ENCODE measurements at places on chromosomes 7 and 10. TPM values are rescaled to one million over a fixed set of nuclear protein-coding genes. Genes with fewer than 3 reads are reported as not detected.

DNA sequence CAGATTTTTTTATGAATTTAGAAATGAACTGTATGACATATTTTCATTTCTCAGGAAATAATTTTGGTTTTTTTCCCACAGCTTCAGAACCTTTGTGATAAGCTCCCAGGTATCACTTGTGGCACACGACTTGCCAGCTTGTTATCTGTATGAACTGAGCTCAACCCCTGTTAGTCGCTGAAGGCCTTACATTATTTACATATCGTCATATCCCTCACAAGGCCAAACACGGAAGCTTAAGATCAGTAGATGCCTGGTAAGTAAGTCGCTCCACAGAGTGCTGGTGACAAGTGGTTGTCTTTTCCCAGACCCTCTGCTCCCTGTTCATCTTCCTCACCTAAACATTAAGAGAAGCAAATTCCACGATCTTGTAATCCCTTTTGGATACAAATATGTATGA lies 55.2 kb downstream of the RAPGEF5 start:
- no peak for DNase-seq

DNA sequence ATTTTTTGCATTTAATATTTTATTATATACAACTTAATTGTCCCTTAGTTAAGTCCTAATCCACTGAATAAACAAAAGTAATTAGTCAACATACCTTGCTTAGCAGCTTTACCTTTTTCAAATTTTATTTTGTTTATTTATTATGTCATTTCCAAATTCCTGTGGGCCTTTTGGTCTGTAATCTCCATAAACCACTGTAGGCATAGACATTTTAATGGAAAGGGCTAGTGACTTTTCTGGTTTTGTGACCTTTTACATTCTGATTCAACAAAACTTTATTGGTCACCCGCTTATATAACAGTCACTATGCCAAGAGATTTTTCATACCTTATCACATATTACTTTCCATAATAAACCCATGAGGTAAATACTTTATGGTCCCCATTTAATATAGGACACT lies 181.3 kb upstream of the PRPS1L1 start:
- no peak for DNase-seq

The ITIH5 gene
- not detected for total RNA-seq

The PARG gene
- total RNA-seq: 20.4 TPM

DNA sequence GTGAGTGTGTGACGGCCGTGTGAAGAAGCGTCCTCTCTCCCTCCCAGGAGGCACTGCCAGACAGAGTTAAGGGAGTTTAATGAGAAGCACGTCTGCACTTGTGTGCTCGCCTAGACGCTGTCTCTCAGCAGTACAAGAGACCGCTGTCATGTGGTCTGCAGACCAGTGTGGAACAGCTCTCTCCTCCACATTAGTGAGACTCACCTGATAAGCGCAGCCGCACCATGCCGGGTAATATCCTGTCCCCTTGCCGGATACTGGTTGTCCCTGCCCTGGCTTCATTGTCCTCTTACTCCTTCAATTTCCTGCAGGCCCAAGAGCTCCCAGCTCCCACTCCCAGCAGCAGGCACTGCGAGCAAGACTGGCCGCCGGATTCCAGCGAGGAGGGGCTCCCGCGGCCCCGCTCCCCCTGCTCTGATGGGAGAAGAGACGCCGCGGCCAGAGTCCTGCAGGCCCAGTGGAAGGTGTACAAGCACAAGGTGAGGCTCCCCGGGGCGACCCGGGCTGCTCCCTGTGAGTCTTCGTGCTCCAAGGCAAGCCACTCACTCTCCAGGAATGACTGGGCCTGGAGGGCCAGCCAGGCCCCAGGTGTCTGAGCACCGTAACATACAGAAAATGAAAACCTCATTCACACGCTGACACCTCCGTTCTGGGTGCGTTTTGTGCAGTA lies 33.5 kb upstream of the TTYH3 start:
- DNase-seq: no peak

The CALY gene
- total RNA-seq: 1.5 TPM

- no peak for DNase-seq
These were observed 997 bp upstream of the LDB1 start for GRCh38 chr10:102120991-102121738.

The NUTM2B gene
- not detected for total RNA-seq

GRCh38 chr7:3721422-3721821 lies 420.4 kb downstream of the SDK1 start:
- DNase-seq: no peak

DNA sequence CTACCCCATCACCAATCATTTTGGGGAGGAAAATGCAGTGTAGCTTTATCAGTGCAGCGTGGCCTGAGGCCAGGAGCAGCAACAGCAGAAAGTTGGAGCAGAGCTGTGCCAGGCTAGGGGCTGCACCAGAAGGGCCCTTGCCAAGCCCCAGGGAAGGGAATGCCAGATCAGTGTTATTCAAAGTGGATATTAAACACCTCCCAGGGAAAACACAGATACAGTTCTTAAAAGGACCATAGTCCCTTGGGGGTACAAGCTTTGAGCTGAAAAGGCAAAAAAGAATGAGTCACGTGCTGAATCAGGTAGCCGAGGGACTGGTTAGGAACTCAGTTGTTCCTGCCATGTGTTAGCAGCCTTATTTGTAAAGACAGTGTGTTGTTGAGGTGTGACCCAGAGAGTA lies 54.0 kb downstream of the GSDME start:
- no peak for DNase-seq

The OPALIN gene
- total RNA-seq: not detected

- no peak for DNase-seq
These were observed 601.6 kb downstream of the PTPRN2 start for GRCh38 chr7:157986051-157986450.

DNA sequence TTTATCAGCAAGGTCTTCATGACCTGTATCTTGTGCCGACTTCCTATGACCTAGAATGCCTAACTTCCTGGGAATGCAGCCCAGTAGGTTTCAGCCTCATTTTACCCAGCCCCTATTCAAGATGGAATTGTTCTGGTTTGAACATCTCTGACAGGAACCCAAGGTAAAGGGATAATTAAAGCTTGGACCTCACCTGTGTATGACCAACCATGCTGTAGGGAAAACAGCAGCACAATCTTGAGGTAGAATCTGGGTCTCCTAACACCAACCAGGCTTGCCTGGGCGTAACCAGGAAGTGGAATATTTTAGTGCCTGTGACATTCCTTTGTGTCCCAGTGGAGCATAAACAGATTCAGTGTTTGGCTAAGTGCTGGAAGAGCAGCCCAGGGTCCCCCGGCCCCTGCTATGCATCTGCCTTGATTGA lies 94.1 kb downstream of the PFKFB3 start:
- DNase-seq: no peak

DNA sequence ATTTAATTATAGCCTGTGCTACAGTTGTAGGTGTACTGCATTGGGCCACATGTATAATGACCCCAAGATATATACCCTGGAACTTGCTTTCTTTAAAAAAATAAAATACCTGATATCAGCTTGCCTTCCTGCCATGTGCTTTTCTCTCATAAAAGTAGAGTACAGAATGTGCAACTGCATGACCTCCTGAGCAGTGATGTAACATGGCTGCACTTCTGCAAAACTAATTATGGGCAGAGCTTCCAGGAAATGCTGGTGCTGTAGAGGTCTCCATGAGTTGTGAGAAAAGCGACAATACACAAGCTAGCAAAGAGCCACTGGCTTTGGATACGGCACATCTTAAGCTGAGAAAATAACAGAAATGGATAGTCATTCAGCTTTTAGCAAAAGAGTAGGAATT lies 6.5 kb upstream of the ERLIN1 start:
- DNase-seq: no peak

- DNase-seq: no peak
These were observed 448.5 kb downstream of the KCNMA1 start for GRCh38 chr10:77189075-77189474.

DNA sequence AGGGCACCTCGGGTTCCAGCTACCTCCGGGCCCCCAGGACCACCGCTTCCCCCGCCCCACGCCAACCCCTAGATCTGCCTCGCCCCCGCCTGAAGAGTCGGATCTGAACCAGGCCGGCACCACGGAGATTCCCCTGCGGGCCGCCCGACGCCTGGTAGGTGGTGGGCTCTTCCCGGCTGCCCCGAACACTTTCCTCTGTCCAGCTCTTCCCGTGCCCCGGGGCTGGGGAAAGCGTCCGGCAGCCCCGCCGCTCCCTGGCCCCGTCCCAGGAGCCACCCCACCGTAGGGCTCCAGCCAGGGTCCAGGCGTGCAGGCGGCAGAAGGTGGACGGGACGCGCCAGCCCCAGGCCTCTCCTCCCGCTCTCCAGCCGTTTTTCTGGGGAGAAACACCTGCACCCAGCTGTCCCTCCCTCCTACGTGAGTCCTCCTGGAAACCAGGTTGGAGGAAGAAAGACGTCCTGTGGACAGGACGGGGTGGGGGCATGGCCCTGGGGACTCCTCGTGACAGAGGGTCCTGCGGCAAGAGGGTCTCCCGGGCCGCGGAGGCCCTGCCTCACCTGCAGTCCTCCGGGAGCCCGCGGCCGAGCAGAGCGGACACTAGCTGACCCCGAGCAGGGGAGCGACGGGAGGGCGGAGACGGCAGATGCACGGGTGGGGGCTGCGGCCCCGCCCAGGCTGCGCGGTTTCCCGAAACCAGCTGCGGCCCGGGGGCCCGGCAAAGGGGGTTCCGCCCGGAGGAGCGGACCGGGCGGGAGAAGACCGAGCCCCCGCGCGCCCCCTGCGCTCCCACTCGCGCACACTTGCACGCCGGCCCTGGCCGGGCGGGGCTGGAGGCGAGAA lies at the start of gene TMEM176B:
Gene TMEM176B, minus strand, starts transcription at position 624 of the 840 bp plus-strand sequence. CDS start 3,795 bp downstream, outside the sequence.
- DNase-seq: no peak

- DNase-seq: no peak
These were observed 112.1 kb downstream of the FAM53B start for GRCh38 chr10:124632064-124632531.

- no peak for DNase-seq
These were observed 144.6 kb downstream of the WDR11 start for GRCh38 chr10:120995768-120996167.

DNA sequence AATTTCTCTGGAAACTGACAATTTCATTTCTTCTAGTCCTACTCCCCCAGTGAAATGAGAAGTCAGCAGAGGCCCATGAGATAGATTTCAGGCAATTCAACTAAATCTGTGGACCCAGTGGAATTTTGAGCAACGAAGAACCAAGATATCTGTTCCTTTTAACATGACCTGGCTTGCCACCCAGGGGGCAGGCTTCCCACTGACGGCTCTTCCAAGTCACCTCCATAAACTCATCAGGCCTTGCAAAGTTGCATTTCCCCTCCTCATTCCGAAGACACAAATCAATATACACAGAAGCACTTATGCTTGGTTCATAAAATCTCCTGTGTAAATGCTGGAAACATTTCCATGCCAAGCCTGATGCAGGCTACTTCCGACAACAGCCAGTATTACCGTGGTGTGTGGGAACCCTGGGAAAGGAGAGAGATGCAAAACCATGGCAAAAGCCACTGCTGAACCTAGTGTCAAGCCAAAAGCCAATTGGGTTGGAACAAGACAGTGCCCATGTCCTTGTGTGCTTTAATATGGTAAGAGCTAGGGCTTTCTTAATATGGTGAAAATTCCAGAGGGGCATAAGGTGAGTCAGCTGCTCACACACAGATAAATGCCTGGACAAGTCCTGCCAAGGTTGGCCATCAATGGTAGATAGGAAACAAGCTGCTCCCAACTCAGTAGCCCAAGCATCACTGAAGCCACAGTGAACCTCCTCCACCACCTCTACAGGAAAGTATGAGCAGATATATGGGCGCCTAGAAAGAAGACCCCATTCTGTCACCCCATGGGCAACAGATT lies 1.6 kb downstream of the FRMD4A start:
- DNase-seq: no peak

The GNAT3 gene
- total RNA-seq: not detected

DNA sequence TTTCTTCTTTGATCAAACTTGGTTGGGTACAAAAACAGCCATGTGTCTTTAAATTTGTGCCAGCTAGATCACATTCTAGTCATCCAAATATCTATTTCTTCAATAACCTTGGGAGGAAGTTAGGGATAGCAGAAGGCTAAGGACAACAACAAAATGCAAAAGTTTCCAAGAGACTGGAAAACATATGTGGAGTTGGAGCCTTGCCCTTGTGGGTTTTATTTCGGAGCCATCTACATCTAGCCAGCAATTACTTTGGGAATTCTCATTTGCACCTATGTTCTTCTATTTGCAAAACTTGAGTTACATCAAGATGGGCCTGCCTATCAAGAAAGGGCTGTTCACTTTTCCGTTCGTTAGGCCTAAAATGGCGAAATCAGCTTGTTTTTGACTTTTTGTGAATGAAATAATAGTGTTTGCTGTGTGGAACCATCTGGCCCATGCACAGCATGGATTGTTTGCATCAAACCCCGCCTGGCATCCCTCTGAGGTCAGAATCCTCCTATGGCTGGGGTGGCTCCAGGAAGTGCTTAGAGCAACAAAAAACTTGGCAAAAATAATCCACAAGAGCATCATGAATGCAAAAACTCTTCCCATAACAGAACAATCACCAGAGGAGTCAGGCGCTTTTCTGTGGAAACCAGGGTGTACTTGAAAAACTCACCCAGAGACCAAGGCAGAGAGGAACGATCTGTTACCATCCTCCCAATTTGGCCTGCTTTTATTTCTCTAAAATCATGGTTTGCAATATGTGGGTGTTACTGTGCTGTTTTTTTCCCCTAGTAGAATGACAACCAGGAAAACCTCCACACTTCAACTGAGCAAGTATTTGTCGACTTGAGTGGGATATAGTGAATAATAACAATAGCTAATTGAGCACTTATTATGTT lies 36.2 kb upstream of the XPNPEP1 start:
- no peak for DNase-seq

- DNase-seq: no peak
These were observed 7.1 kb downstream of the CLCN1 start for GRCh38 chr7:143322760-143323633.

The MUC12 gene
- 1.7 TPM for total RNA-seq

GRCh38 chr10:122878799-122879338 lies 512 bp downstream of the FAM24B start:
- no peak for DNase-seq

The CAV1 gene
- total RNA-seq: 110 TPM

DNA sequence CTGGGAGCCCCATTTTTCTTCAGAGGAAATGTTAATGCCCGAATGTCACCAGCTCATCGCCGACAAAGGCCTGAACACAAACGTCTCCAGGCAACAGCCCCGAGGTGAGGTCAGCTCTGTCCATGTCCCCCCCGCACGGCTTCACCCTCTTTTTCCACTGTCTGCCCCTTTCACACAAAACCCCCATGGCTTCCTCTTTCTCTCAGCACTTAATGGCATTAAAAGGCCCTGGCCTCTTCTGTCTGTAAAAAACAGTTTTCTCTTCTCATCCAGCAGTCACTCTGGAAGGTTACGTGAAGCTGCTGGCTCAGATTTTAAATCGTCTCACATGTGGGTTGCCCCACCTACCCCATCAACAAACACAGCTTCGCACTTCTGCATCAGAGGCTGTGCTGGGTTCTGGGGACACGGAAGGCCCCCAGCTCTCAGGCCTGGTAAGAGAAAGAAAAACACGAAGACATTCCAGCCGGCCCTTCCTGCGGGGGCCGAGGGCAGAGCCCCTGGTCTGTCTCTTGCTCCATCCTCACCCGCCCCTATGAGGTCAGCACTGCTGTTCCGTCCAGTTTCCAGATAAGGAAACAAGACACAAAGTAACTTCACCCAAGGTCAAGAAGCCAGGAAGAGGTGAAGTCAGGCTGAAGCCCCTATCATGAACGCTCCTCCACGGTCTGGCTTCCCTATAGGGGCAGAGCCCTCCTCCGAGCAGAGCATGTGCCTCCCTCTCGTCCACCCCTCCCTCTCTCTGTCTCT lies 91.1 kb upstream of the PDGFA start:
- DNase-seq: no peak
